ENCODE measurements at places on chromosomes 4 and X.
A peak's percentile ranks its signal among the peaks of the same experiment; 100 is the strongest.

- no peak for DNase-seq
Observed at GRCh38 chr4:74931376-74931775, 1.5 kb upstream of the PARM1 start.

- DNase-seq: no peak
Observed at GRCh38 chr4:73707918-73708577, 32.3 kb upstream of the CXCL8 start.

GRCh38 chrX:389021-389441 is 2.3 kb upstream of the PPP2R3B start:
- no peak for DNase-seq

DNA sequence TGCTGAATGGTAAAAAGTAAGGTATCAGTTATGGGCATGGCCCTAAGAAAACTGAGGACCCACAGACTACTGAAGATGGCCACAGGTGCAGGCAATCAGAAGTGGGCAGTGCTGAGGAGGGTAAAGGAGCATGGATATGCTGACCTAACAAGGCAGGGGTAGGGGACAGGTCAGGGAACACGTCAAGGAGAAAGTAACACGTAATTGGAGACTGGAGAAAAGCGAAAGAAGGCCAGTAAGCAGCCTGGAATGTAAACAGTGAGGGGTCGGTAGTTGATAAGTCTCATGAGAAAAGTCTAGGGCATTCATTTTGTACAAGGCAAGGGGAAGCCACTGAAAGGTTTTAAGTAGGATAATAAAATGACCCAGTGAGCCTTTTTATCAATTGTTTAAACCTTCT is 153.3 kb downstream of the PRDM5 start:
- no peak for DNase-seq

DNA sequence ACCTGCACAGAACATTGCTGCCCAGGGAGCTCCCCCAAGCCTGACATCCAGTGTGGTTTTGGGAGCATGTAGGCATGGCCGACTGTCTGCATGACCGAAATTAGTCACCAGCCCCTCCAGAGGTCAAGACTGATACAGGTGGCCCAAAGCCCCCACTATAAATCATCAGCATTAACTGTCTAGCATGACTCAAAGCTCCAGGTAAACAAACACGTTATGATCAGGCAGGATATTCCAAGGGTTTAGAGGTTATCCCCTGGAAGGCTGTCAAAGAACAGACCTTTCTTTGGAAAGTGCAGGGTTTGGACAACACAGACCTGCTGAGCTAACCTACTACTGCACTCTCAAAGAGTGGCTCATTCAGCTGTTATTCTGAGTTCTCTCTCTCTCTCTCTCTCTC is 2.1 kb upstream of the FAM9A start:
- no peak for DNase-seq

DNA sequence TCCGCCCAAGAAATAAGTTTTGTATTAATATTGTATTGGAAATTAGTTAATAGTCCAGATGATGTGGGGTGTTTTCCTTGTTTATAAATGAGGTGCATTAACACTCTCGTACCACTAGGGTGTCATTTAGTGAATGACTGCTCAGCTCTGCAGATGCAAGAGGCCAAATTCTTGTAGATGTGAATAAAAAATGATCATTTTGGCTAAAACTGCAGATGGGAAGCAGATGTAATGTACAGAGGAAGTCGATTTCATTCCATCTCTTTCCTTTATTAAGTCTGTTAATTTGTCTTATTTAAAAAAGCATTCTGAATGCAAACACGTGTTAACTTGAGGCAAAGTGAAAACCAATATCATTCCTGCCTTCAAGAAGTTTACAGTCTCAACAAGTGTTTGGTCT is 108.1 kb downstream of the DHX15 start:
- DNase-seq: peak; percentile 22

GRCh38 chr4:153021276-153021675 is 85.2 kb downstream of the FHDC1 start:
- DNase-seq: no peak

DNA sequence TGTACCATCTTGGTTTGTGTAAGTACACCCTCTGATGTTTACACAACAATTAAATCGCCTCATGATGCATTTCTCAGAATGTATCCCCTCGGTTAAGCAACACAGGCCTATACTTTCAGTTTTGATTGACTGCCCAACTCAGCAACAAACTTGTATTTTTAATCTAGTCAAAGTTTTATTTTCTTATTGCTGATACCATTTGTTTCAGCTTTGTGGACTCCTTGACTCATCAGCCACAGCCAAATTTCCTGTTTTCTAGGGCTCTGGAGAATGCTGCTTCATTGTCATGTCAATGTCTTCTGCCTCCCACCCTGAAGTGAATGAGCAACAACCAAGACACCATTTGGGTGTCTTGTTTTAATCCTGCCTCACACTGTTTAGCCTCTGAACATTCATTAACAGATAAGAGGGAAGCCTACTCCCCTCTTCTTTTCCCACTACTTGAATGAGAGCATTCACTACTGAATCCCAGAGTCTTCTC is 14.0 kb downstream of the BBS12 start:
- DNase-seq: no peak

- no peak for DNase-seq
Observed at GRCh38 chr4:3700223-3700622, 66.0 kb upstream of the ADRA2C start.

- DNase-seq: no peak
Observed at GRCh38 chrX:152930516-152930915, 32.6 kb downstream of the ZNF185 start.

- DNase-seq: no peak
Observed at GRCh38 chr4:16691450-16691849, 207.0 kb downstream of the LDB2 start.

DNA sequence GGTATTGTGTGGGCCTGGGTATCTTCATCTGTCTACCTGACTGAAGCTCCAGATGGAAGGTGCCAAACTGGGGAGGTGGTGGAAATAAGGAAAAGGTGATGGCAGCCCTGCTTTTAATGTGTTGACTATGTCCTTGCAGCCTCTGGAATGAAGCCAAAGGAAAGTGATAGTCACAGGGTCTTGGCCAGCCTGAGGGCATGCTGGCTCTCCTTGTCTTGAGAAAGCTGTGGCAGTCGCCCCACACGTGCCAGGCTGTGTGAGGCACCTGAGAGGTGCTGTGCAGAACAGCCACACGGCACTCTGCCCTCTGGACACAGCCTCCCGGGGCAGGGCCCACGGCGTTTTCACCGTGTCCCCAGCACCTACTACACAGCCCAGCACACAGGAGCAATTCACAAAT is 77.6 kb downstream of the NAT8L start:
- DNase-seq: no peak

DNA sequence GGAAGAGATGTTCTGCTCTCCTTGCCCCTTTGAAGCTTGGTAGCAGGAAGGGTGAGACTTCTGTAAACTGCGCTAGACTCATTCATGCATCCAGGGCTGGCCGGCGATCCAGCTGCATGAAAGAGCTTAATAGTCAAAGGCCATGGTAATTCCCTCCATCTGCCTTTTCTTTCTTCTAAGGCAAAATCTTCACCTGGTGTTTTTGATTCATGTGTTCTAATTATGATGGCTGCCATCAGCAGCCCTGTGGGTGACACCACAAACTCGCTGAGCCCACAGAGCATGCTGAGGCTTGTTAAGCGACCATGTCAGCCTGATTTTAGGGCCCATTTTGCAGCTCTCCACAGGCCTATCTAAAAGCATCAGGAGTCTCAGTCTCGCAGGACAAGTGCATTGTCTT is 450.1 kb upstream of the TENM3 start:
- no peak for DNase-seq

DNA sequence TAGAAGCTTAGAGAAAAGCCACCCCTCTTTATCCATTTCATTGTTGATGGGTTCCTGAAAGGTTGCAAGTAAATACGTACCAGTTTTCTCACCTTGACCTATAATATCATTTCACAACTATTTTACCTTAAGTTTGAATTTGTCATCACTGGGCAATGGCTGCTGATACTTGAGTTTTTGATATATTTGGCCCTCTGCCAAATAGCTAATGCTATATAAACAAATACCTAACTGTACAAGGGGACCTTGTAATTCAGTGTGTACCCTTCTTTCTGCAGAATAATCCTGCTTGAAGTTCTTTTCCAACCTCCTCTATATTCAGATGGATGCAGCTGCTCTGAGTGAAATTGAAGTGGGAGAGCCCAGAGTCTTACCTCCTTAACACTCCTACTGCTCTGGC is 19.0 kb upstream of the GLUD2 start:
- no peak for DNase-seq

DNA sequence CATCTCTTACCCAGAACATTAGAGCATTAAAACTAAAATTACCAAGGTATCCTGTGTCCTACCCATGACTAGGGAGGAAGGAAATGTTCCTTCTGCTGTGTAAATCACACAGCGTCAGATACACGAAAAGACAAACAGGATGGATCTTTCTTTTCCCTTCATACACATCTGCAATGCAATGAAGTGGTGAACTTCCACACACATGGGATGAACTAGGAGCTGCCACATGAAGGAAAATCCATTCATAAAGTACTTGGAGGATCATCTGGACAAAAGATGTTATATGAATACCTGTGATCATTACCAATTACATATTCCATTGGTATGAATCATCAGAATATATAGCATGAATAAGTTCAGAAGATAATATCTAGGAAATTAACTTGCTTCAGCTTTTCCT is 46.2 kb downstream of the LDB2 start:
- DNase-seq: no peak

DNA sequence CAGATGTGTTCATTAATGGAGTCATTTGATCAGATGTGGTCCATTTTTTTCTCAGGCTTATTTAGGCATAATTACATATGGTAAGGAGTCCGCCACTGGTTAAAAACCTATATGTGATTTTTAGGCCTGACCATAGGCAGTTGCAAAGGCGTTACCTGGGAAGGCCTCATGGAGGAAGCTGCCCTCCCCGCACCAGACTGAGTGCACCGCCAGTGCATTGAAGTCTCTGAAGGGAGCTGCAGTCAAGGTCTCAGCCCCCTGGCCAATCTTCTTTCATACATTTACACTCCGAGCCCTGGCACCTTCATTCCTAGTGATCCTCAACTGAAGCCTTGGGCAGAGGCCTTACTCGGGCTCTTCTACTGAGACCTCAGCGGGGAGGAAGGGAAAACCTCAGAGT is 898.2 kb upstream of the AGA start:
- DNase-seq: no peak

DNA sequence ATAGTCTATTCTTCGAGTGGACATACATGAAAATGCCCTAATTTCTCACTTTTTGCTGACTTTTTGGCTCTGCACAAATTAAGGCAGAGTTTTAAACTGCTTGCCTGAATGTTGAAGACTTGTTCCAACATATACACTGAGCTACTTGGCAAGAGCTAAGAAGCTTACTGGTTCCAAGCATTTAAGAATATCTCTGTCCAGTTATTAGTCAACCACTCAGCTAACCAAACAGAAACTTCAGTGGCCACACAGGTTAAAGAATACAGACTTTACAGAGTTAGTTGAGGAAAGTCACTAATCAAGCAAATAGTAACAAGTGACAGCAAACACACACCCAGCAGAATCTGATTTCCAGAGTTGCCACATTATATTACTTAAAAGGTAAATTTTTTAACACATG is 35.5 kb downstream of the AMER1 start:
- no peak for DNase-seq

GRCh38 chr4:1403177-1403583 is 3.1 kb downstream of the NKX1-1 start:
- DNase-seq: no peak

GRCh38 chr4:129623233-129623875 is 527.4 kb downstream of the C4orf33 start:
- DNase-seq: no peak
